ENCODE measurements at places on chromosomes 5 and 9.

DNA sequence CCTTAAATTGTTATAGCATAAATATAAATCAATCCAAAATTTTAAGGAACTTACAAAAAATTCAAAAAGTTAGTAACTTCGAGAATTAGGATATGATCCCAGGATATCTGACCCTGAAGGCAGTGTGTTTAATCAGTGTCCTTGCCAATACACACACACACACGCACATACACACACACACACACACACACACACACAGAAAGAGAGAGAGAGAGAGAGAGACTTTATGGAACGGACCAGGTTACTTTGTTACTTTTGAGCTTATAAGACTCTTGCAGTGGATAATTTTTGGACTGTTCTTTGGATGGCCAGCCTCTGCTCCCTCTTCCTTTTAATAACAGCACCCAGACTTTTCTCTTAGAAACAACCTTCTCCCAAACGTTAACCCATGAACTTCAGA, 322.9 kb downstream of the NFIB start:
- DNase-seq, result no peak

DNA sequence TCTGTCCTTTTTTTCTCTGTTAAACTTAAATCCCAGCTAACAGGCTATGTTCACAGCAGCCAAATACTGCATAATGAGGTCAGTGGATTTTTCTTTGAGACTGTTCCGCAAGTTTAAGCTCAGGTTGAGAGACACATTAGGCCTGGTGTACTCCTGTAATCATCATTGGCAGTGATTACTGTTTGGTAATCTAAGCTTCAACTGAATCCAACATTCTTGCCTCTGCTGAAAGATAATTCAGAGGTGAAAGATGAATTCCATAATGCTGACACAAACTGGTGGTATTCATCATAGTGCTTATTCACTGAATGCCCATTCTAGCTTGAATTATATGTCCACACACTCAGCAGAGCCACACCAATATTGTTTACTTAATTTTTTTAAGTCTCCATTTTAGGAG, 108.5 kb downstream of the NFIB start:
- no peak for DNase-seq

DNA sequence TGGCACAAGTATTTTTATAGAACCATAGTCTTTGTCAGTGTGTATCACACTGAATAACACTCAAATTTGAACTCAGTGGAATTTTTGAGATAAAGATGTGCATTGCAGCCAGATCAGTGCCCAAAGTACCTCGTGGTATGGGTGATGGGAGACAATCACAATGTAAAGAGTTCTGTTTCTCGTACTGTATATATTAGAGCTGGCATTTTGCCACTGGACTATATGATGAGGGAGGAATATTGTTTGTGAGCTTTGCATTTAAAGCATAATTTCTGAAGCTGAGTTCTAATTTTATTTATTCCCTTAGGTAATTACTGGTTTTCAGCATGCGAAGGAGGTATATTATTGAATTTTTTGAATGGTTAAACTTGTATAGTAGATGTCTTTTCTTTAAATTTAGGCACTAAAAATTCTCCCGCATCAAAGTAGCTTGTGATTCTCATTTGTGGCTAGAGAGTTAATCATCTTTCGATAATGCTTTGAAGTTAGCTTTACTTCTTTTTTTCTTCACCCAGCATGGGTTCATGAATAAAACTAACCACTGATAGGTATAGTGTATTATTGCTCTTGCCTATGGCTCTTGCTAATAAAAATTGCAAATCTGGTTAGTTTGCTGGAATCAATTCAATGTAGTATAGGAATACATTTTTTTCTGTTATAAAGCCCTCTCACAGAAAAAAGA, 43.1 kb downstream of the PAM start:
- DNase-seq, result no peak

GRCh38 chr9:99513441-99514112, 291.5 kb downstream of the SEC61B start:
- DNase-seq, result no peak

GRCh38 chr5:141510850-141511601, 22.1 kb downstream of the PCDHGC5 start:
- DNase-seq, result no peak

DNA sequence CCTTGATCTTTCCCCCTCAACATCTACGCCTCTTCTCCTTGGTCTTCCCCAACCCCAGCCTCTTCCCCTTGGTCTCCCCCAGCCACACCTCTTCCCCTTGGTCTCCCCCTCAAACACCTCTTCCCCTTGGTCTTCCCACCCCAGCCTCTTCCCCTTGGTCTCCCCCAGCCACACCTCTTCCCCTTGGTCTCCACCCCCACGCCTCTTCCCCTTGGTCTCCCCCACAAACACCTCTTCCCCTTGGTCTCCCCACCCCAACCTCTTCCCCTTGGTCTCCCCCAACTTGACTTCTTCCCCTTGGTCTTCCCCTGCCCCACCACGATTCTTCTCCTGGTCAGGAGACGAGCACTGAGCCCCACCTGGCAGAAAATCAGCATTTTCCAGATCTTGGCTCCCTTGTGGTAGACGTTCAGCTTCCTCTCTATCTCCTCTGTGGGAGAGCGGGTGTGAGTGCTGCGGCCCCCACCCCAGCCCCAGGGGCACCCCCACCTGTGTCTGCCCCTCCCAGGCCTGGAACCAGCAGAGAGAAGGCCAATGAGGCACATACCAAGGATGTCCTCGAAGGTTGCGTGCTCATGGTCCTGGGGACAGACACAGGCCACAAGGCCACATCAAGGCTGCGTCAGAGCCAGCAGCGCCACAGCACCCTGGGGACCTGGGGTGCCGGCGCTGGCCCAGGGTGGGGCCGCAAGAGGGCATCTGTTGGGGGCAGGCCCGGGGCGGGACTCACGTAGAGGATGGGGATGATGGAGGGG, 7.0 kb downstream of the NSMF start:
- DNase-seq, result no peak

DNA sequence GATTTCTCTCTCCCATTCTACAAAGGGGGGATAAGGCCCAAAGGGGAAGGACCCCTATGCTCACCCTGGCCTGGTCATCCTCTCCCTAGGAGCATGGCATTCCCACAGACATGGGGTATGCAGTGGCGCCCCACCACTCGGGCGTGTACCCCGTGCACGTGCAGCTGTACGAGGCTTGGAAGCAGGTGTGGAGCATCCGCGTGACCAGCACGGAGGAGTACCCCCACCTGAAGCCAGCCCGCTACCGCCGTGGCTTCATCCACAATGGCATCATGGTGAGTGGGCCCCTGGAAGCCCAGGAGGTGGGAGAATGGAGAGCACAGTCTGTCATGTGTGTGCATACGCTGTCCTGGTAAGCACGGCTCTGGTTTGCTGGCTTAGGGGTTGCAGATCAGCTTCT, 27.7 kb downstream of the NDST1 start:
- no peak for DNase-seq

DNA sequence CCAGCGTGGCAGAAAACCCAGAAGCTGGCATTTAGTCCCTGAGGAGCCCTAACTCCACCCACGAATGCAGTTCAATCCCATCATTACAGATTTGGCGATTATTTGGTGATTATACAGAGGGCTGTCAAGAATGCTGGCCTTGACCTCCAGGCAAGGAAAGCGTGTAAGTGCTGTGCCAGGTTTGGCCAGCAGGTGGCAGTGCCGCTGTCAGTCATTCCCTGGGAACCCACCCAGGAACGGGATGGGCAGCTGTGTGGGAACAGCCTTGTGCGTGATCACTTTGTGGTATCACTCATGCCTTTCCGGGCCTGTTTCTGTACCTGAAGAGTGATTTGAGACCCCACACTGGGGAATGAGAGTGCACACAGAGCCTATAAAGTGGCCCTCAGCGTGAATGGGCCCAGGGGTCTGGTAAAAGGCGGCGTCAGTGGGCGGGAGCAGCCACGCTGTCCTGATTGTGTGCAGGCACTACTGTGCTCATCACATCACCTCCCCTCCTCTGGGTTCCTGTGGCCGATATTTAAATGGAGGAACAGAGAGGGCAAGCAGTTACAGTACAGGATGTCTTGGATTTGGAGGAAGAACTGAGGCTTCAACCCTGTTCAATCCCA, 215.6 kb downstream of the ROR2 start:
- DNase-seq, result peak; percentile 30

GRCh38 chr9:108889649-108890067, 27.6 kb downstream of the ACTL7A start:
- no peak for DNase-seq

DNA sequence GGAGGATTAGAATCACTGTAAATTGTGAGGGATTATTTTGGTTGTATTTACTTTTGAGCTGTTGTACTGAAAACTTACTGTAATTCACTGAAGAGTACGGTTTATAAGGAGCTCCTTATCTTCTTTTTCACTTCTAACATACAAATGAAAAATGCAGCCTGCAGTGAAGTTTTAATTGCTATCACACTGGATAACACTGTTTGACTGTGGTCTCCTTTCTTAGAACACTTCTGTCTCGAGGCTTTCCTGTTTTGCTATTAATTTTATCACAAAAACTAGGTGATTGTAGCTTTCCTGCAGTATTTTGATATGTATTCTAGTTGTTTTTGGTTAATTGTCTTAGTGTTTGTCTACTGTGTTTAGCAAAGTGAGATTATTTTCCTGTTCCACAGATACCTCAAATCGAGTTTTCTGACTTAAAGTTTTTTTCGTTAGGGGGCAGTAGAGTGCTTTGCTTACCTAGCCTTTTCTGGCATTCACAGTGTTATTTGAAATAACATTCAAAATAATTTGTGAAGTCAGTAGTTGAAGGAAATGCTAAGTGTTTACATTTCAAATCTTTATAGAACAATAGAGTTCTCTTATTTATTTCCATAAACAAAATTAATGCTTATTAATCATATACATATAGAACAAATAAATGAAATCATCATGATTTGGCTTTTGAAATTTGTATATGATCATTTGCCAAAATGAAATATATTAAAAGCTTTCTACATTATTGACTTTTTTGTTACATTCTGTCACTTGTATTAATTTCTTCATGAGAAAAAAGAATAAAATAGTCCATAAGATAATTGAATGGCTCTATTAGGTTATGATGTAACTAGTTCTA, 52.9 kb downstream of the COMMD10 start:
- peak; percentile 46 for DNase-seq

- DNase-seq, result no peak
These were observed 21.0 kb upstream of the SUSD3 start for GRCh38 chr9:93037476-93037971.

DNA sequence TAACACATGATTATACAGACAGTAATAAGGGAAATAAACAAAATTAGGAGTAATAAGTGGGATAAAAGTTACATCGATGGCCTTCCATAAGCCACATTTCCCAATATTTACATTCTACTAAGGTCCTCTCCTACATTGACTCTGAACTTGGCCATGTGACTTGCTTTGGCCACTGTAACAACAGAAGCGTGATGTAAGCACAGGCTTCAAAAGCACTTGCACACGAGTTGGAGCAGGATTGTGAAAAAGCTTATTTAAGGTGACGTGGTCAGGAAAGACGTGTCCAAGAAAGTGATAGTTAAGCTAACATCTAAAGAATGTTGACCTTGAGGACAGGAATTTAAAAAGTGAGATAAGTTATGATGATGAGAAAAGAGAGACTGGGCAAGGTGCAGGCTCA, 9.8 kb upstream of the CEMIP2 start:
- no peak for DNase-seq

GRCh38 chr9:14710804-14711203, 11.7 kb downstream of the CER1 start:
- no peak for DNase-seq

- DNase-seq, result no peak
These were observed 35.3 kb downstream of the ERBIN start for GRCh38 chr5:65961633-65962032.

DNA sequence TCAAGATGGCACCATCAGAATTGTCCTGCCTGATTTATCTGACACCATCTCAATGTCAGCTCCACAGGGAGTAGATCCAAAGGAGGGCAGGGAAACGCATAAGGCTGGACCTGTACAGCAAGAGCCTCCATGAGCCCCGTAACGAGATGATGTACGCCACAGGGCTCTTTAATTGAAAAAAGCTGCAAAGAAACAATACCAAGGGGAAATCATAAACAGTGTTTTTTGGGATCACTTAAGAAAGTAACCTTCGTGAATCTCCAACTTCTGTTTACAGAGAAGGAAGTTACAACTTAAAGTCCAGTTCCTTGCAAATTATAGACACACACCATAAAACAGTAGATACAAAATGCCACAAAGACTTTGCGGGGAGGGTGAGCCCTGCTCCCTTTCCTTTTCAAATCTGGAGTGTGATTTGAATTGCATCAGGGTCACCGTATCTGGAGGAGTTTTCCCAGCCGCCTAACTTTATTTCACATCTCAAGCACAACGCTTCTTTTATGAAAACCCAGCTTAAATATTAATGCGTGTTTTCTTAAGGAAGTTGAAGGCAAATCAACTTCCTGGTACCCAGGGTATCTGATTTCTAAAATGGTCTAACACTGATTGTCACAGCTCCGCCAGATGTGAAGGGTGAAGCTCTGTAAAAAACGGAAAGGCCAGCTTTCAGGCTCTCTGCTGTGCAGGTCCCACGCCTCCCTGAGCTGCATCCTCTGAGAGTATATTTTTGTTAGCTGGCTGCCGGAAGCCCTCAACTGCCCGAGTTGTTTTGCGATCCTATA, 88.9 kb downstream of the EBF1 start:
- no peak for DNase-seq

GRCh38 chr5:124527220-124527991, 219.0 kb downstream of the ZNF608 start:
- DNase-seq, result no peak

- DNase-seq, result no peak
These were observed 11.2 kb downstream of the IER5L start for GRCh38 chr9:129166623-129167557.

GRCh38 chr9:23492126-23493002, 333.7 kb downstream of the ELAVL2 start:
- peak; percentile 52 for DNase-seq

DNA sequence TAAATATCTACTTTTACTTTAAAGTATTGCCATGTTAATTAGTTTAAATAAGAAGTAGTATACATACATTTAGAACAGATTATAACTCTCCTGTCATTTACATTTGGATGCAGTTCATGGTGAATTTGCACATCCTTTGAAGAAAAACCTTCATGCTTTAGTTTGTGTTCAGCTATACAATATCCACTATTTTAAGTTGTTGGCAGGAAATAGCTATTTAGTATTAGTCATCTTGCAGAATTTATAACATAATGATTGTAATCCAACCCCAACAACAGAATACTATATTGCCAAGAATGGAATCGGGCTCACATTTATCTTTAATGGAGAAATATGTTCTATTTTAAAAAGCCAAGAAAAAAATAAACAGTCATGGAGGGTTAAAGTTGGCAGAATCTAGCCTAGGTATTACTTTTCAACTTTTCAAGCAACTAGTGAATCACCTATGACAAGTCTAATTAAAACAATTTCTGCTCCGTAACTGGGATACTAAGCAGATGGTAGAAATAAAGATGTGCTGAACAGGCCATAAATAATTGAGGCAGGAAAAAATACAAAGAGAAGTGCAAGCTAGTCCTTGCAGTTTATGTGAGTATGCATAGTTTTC, 1170.6 kb upstream of the NUDT12 start:
- DNase-seq, result no peak

DNA sequence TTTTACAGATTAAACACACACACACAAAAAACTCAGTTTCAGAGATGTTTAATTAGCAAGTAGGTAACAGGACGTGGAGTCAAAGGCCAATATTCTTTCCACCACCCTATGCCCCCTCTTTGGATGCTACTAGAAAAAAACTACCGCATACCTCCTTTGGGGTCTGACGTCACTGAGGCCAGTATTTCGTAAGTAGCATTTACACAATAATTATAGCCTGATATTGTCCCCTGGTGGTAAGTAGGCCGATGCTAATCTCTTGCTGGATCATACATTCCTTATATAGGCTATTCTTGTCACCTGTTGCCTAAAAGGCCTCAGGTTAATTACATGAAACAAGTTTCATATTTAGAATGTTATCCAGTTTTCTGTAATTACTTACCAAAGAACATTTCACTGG, 21.0 kb upstream of the SMARCA2 start:
- DNase-seq, result no peak

GRCh38 chr5:150272531-150272930, 17.0 kb downstream of the CAMK2A start:
- peak; percentile 32 for DNase-seq

Data from NCI-H1092 treated with DMSO at 0.1 percent for 48 hours (cell line).